ENCODE measurements at places on chromosomes 2 and 18.

DNA sequence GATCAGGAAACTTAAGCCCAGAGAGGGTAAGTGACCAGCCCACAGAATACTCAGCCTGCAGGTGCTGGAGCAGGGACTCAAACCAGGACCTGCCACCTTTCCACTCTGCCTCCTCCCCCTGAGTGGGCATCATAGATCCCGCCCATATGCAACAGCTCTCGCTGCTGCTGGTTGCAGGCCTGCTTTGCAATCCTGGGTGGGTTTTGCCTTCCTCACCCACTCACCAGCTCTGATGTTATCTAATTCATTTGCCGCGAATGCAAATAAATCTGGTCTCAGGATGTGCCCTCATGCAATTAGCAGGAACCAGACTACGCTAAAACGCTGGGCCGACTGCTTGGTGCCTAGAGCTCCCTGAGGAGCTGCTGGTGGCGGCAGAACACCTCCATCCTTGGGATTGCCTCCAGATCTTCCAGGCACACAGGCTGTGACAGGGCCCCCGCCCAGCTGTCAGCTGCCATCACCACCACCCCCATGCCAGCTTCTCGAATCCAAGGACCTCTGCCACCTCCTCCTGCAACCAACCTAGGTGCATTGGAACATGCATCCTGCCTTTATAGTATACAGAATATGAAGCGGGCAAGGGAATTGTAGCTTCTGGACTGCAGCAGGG is 28.8 kb downstream of the CNGA3 start:
- DNase-seq, result no peak

GRCh38 chr18:80147037-80147417 is 38.0 kb downstream of the ADNP2 start:
- no peak for DNase-seq

DNA sequence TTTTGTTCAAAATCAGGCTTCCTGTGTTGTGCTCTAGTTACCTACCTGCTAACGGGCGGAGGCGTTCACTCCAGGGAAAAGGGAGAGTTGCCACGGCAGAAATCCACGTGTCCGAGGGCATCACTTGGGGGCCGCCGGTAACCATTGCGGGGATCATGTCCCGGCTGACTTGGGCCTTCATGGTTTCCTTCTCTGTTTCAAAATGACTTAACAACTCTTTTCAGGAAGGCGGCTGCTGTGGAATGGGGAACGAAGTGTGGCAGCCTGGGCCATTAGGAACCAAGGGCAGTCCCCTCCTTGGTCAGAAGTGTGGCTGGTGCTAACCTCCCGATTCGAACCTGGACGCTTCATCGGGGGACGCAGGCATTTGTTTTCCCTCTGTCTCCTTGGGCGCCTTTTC is 56.8 kb downstream of the INPP5D start:
- no peak for DNase-seq

GRCh38 chr18:48705043-48705442 is 166.2 kb downstream of the CTIF start:
- DNase-seq, result no peak

DNA sequence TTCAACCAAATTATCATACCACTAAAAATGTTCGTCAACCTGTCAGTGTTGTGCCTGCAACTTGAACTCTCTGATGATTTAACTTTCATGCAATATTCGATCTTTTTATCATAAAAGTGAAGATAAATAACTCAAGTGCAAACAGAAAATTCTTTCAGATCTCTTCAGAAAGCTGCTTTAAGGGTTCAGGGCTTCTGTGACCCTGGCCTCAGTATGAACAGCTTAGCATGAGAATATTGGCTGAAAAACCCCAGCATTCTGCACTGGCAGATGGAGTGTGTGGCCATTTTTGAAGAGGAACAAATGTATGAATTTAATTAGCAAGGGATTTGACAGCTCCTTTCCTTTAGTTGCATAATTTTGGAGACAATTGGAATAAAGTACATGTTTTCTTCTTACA is 851.4 kb upstream of the SOX11 start:
- no peak for DNase-seq

- no peak for DNase-seq
Observed at GRCh38 chr2:39606585-39606984, 59.1 kb upstream of the TMEM178A start.

DNA sequence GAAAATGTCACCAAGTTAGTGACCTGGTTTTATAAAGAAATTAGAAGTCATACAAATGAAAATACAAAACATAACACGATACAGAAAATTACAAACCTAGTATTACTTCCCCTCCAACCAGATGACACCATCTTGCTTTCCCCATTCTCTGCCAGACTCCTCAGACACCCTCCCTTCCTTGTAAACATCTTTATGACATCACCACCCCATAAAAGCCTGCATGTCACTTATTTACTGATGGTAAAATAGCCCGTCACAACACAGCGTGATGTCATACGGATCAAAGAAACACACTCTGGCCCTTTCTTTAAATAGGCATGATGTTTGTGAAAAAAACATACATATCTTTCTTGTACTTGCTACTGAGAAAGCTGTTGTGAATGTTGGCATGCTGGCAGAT is 254.8 kb upstream of the SOX11 start:
- DNase-seq, result no peak

- DNase-seq, result no peak
Observed at GRCh38 chr2:32900246-32900973, 46.3 kb upstream of the LTBP1 start.

DNA sequence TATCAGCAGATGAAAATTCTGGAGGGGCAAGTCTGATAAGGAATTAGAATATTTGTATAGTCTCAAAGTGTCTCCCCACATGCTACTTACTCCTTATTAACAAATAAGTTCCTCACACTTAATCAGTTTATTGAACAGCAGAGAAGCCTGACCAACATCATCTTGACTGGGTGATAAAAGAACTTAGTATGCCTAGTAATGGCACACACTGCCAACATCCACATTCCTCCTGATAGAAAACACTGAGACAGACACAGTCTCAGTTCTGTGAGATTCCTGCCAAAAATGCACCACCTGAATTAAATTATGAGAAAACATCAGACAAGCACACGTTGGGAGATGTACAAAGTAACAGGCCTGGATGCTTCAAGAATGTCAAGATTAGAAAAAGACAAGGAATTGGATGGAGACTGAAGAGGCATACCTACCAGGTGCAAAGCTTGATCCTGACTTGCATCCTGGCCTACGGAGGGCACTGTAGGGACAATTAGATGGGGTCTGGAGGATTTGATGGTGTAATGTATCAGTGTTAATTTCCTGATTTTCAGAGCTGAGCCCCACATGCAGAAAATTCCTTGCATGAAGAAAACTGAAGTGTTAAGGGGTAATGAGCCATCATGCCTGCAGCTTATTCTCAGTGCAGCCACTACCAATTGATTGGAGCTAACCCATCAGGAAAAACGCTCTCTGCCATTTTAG is 200.4 kb upstream of the SH3BP4 start:
- DNase-seq, result no peak

DNA sequence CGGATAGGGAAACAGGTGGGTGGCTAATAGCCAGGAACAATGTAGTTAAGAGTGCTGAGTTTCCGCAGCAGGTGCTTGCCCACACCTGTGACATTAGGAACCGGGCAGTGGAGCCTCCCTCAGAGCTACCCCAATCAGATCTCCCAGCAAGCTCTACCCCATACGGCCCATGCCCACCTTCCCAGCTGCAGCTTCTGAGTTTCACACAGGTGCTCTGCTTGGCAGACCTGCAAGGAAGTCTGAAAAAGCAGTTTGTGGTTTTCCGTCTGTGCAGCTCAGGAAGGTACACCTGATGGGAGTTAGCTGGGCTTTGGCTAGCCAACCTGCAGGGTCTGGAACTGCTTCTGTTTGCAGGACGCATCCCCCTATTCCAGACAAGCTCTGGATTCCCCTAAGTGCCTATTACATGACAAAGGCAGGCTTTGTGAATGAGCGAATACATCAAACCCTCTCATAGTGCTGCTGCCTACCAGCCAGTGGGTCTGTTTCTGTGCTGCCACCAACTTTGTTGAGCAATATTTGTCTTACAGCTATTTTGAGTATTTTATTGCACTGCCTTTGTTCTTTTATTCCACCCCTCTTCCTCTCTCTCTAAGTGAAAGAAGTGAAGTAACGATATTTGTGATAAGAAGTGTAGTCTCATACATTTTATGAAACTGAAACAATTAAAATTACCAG is 24.7 kb upstream of the CEP68 start:
- DNase-seq, result no peak

GRCh38 chr18:10789180-10789579 is 263.4 kb downstream of the NAPG start:
- no peak for DNase-seq

DNA sequence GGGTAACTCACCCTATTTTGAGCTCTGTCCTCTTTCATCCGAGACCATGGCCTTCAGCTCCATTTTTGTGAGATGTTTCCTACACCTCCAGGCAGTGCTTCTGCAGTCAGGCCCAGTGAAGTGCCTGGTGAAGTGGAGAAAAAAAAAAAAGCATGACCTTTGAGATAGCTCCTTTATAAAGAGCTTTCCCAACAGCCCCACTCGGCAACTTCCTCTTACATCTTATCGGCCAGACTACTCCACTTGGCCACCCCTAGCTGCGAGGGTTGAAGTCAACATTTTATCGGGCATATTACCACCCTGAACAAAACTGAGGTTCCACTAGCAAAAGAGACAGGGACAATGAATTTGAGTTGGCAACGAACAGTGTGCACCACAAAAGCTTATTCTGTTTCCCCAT is 124.8 kb upstream of the RNF152 start:
- no peak for DNase-seq

DNA sequence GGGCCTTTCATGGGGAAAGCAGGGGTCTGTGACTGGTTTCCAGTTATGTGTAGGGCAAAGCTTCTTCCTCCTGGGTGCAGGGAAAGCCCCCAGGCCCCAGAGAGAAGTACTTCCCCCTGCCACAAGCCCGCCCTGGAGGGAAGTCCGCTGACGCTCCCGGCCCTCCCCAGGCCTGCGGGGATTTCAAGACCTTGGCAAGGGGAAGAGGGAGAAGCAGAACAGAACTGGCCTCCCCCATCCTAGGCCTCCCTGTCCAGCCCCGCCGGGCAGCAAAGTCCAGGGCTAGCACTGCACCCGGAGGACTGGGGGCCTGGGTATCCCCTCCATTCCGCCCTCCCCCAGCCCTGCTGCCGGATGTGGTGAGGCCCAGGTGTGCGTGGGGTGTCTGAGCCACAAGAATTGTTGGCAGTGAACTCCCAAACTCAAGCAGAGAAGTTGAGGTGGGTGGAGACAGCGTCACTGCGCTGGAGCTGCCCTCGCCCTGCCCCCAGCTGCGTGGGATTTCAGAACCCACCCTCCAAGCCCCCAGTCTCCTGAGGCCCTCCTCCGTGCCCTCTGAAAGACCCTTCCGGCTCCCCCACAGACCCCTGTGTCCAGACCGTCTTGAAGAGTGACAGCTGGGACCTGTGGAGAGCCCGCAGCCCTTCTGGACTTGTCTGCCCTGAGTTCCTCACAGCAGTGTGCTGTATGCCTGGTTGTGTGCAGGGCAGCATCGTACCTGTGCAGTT is 1.1 kb upstream of the DUSP2 start:
- peak; percentile 79 for DNase-seq

GRCh38 chr2:89851583-89851905 is 1160.1 kb downstream of the RPIA start:
- DNase-seq, result no peak

DNA sequence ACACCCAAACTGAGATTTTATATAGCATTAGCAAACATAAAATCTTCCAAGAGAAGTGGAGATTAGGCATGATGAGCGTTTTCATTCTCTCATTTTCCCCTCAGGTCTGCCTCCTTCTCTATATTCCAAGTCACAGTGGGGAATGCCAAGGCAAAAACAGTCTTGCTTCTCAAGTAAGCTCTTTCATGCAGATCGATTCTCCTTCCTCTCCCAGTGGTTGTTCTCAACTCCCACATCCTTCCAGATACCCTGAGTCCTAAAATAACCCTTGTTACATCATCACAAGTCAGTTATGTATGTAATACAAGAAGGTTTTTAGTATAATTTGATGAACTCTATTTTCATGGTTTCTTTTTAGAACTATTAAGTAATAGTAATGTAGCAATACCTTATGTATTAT is 150.6 kb downstream of the TXNL1 start:
- DNase-seq, result no peak

GRCh38 chr2:84427235-84428138 is 31.6 kb downstream of the SUCLG1 start:
- DNase-seq, result no peak

GRCh38 chr2:164782323-164782722 is 59.3 kb downstream of the COBLL1 start:
- no peak for DNase-seq

DNA sequence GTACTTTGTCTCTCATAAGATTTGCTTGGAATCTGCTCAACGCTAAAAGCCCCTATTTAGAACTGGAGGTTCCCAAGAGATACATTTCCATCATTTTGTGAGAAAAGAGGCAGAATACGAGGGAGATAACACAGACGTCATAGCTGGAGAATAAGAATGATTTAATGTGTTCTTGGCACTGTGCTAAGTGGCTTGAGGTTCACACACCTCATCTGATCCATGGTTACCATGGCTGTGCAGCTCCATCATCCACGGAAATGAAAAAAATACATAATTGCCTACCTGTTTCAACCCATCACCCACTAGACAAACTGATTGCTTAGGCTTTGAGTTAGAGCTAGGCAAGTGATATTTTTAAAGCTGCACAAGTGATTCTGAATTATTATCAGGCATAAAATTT is 227.6 kb downstream of the SLC8A1 start:
- DNase-seq, result no peak

GRCh38 chr18:34647251-34647650 is 62.8 kb upstream of the DTNA start:
- DNase-seq, result no peak

GRCh38 chr2:136787970-136788369 is 22.6 kb downstream of the THSD7B start:
- DNase-seq, result no peak

GRCh38 chr18:3514312-3515216 is 64.6 kb downstream of the TGIF1 start:
- DNase-seq, result no peak

DNA sequence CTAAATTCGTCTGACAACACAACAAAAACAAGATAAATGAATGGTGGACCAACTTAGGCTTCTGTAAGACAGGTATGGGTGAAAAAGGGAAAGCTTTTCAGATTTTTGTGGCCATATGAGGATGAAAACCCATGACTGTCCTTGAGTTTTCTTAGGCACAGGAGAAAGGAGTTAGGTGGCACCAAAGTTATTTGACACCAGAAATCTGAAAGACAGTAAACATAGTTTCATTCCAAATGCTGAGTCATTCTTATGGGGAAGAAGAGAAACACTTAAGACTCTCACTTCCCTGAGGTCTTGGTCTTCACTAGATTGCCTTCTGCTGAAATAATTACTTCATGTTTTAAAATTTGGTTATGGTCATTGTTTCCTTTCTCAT is 5.2 kb upstream of the GPD2 start:
- no peak for DNase-seq

GRCh38 chr2:98604547-98604946 is 3.8 kb downstream of the COA5 start:
- no peak for DNase-seq

DNA sequence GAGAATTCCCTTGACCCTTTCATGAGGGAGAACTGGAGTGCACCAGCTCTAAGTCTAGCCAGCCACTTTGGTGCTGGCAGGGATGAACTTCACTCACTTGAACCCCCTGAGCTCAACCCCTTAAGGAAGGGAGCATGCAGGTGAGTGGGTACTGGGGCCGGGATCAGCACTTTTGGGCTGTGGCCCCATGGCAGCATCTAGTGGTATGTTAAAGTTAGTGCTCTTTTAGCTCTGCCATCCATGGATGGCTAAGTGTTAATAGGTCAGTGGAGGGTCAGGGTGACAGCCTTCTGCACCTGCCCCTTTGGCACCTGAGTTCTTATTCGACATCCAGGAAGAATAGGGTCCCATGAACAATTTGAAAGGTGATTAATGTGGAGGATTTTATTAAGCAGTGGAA is 689.0 kb upstream of the FSHR start:
- DNase-seq, result no peak

GRCh38 chr2:197158591-197159550 is 151.7 kb downstream of the ANKRD44 start:
- no peak for DNase-seq

All from right lobe of liver (tissue), 6 donors.